ENCODE measurements at places on chromosomes 7 and 10. TPM values are rescaled to one million over a fixed set of nuclear protein-coding genes. Genes with fewer than 3 reads are reported as not detected.

GRCh38 chr10:121497513-121498470, 100.5 kb downstream of the FGFR2 start:
- no peak for DNase-seq

Gene ACBD7
- total RNA-seq: 13.1 TPM

GRCh38 chr10:5547931-5548660, 23.3 kb downstream of the CALML3 start:
- peak; percentile 61 for DNase-seq

DNA sequence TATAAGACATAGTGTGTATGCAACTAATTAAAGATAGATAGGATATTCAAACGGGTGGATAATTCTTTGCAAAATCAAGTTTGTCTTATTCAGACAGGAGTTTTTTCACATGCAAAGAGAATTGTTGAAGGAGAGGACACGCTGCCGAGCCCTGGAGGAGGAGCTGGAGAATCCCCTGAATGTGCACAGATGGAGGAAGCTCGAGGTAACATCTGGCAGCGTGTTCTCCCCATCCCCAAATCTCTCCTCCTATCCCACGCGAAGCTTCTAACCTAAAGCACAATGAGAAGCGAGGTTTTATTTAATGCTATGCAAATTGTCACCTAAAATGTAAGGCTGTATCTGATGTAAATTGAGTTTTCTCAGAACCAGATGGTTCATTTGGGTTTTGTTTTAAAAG, 50.0 kb downstream of the CFAP58 start:
- DNase-seq: no peak

DNA sequence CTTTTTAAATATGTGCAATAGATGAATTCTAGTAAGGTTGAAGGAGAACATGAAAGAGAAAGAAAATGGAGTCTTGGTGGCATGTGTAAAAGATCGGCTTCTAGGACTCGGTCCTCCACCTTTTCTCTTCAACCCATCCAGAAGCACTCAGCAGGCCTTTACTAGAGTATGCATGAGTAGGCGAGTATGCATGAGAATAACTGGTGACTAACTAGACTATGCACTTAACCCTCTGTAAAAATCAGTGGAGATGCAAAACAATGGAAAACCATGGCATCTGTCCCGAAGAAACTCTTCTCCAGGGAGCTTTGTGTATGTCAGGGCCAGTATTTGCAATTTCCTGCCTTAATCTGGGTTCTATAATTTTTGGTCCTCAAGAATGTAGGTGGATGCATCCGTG, 40.0 kb upstream of the GRB10 start:
- DNase-seq: no peak

Gene GLI3
- total RNA-seq: 33.8 TPM

DNA sequence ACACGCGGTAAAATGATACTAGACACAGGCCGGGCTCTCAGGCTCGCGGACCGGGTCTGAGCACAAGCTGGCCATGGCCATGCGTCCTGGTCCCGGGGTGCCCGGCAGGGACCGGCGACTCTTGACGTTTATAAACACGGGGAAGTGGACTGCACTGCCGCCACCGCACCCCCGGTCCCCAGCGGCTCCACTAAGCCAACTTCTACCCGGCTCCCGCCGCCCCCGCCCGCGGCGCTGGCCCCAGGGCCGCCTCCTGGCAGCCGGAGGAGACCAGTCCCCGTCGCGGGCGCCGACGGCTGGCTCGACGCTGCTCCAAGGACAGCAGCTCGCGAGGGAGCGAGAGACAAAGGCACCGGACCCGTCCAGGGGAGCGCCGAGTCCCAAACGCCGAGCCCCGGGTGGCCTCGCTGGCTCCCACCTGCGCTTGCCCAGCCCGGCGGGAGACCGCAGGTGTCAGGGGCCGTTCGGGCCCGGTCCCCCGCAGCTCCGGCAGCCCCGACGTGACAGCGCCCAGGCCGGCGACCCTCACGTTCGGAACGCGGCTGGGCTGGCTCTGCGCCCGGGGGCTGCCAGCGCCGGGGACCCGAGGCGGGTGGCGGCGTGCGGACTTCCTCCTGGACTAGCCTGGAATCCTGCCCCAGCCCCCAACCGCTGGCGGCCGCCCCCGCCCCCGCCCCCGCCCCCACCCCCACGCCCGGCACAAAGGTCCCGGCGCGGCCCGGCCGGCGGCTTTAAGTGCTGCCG, 517 bp downstream of the ITGB1 start:
- peak; percentile 75 for DNase-seq

Gene TYSND1
- total RNA-seq: 10.6 TPM

- no peak for DNase-seq
Observed at GRCh38 chr10:116157485-116157884, 115.5 kb downstream of the GFRA1 start.

Gene MMP21
- 0.31 TPM for total RNA-seq

DNA sequence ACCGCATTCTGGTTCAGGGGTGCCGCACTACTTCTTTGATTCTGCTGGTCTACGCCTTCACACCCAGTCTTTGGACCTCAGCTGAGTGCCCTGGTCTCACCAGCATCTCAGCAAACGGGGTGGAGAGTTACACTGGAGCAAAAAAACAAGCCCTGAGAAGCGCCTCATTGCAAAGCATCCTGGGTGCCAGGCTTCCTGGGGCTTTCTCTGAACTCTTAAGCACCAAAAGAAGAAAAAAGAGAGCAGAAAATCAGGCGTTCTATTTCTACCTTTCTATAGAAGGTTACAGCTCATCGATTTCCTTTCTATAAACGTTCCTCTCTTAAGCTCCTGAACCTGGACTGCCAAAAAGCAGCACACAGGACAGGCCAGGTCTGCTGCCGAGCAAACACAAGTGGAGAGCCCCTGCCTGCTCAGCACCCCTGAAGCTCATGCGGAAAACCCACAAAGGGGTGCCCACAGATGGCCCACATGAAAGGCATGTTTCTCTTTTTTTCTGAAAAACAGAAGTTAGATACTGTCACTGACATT, 217.9 kb downstream of the SFMBT2 start:
- DNase-seq: no peak

DNA sequence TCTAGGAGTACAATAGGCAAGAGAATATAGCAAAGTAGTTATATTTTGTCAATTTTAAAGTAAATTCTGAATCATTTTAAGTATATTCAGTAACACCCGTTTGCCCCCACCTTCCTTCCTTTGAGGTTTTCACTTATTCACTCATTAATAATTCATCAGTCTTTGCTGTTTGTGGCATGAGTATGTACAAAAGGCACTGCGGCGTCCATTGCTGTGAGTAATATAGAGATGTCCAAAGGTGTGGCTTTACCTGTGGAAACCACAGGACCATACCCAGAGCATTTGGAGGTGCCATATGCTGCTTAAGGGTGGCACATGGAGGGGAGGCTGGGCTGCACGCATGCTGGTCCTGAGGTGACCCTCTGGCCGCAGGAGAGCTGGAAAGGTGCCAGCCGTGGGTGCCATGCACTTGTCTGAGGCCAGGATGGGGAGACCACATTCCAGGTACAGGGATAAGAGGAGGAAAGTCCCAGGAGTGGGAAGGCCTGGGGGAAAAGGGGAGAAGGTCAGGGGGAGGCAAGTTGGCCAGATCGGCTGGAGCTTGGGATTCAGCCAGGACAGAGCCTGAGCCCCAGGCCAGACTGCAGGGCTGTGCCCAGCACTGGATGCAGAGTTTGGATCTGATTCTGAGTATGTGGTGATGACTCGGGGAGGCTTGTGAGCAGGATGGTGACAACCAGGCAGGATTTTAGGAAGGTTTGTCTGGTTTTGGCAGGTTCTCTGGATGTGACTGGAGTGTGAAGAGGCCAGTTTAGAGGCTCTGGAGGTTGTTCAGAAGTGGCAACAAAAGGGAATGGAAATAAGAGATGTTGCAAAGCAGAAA, 223.4 kb downstream of the MGMT start:
- no peak for DNase-seq

GRCh38 chr7:19619122-19619521, 89.7 kb downstream of the POLR1F start:
- DNase-seq: no peak

DNA sequence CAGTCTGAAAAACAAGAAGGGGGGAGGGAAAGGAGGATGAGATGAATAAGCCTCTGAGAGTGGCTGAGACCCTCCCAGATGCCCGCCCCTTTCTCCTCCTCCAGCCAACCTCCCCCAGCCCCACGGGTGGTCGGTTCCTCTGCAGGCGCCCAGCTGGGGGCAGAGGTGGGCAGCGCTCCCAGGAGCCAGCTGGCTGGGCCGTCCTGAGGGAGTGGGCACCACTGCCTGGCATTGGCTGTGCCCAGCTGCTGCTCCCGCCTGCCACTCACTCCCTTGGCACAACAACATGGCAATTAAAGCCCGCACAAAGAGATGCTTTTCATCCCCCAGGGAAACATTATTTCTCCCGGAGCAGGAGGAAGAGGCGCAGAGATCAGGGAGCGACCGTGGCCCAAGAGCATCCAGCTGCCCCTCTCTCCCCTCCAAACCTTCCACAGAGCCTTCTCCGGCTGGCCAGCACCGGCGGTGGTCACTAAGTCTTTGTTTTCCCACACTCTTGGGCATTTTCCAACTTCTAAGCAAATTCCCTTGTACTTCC, 107.2 kb downstream of the SPDYE5 start:
- peak; percentile 71 for DNase-seq

DNA sequence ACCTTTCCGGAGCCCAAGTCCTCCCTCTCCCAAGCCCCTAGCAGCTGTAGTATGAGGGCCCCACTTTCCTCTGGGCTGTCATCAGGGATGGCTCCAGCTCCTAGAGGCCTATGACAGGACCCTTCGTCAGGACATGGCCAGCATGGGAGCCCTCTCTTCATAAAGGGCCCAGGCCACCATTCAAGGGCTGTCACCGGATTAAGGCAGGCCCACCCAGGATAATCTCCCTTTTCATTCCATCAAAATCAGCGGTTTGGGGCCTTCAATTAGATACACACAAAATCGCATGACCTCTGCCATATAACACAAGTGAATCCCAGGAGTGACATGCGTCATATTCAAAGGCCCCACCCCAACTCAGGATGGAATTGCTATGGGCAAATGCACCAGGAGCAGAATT, 12.2 kb upstream of the GDF10 start:
- DNase-seq: no peak

Gene ZNF716
- not detected for total RNA-seq

DNA sequence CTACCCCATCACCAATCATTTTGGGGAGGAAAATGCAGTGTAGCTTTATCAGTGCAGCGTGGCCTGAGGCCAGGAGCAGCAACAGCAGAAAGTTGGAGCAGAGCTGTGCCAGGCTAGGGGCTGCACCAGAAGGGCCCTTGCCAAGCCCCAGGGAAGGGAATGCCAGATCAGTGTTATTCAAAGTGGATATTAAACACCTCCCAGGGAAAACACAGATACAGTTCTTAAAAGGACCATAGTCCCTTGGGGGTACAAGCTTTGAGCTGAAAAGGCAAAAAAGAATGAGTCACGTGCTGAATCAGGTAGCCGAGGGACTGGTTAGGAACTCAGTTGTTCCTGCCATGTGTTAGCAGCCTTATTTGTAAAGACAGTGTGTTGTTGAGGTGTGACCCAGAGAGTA, 54.0 kb downstream of the GSDME start:
- no peak for DNase-seq

Gene CRPPA
- total RNA-seq: 9.9 TPM

DNA sequence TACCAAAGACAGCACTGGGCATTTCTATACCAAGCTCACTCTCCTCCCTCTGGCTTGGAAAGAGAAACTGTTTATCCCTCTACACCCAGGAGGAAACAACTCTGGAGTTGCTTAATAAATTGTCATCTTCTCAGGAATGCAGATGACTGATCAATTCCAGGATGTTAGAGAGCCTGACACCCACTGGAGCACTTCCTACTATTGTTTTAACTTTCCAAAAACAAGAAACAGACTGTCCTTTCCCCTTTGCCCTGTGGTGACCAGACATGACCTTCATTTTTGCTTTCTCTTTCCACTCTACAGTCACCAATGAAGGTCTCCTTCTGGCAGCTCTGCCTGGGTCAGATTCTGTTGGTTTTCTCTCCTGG, 19.6 kb downstream of the GIMAP4 start:
- DNase-seq: no peak

GRCh38 chr7:79096361-79096805, 357.1 kb downstream of the MAGI2 start:
- no peak for DNase-seq

DNA sequence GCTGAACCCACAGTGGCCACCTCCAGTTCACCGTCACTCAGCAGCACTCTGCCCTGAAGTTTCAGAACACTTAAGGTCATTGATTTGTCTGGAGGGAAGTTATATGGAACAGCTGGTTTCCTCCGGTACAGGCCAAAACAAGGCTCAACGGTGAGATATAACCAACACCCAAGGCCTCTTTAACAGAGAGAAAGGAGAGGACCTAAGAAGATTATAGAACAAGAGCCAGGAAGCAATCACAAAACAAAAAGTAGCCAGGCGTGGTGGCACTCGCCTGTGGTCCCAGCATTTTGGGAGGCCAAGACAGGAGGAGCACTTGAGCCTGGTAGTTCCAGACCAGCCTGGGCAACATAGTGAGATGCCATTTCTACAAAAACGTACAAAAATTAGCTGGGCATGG, 290.7 kb downstream of the SKIDA1 start:
- no peak for DNase-seq

DNA sequence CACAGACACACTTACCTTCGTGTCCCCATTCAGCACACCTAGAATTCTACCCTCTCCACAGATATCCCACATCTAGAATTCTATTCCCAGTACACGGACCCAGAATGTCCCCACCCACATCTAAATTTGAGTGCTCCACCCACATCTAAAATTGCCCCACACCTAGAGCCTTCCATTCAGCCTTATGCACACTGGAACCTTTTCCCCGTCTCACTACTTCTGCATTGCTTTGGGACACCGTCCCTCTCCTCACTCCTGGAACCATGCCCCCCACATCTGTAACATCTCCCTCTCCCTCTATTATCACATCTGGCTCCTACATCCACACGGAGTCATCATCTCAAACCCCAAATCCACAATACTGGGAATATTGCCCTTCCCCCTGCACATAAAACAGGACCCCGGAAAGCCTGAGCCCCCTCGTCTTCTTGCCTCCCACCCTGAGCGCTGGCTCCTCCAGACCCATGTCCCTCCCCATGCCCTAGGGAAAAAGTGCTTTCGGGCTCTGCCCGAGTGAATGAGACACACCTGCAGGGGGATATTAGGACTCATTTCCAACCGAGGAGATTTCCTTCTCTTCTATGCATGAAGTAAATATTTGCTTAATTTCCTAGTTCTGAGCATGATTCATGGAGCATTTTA, 125.8 kb upstream of the UNC5B start:
- no peak for DNase-seq

DNA sequence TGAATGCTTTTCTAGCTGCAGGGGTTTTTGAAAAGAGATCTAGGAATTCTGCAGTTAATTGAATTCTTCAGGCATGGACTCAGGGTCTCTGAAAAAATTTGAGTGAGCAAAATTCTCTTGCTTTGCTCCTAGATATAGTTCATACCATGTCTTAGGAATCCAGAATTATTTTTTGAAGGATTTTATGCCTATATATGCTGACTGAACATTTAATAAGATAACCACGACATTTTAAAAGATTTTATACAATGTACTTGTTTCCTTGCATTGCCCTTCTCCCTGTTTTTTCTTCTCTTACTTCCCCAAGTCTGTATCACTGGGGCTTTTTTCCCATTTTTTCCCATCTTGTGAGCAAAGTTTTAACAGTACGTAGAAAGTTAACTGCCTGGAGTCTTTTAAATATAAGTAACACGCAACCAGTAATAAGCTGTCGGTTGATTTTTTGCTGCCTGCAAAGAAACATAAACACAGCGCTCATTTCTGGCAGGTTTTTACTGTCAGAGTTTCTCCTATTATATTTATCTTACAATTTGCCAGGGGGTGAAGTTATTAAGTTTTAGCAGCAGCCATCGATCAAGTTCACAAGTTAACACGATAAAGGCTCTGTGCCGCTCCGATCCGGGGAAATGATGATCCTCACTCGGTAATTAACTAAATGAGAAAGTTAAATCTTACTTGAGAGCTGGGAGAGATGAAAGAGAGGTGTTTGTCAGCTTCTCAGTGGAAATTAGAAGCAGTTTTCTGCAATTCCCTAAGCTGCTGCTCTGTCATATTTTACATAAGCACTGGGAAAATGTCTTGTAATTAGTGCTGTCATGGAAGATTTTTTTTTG, 81.0 kb downstream of the POLL start:
- no peak for DNase-seq

Data from sciatic nerve (tissue), 2 donors.